ENCODE measurements at places on chromosomes 3 and 15.

GRCh38 chr3:124115279-124115678, 123.4 kb upstream of the ROPN1 start:
- peak; percentile 10 for DNase-seq

GRCh38 chr3:149579838-149580542, 77.8 kb downstream of the WWTR1 start:
- no peak for DNase-seq

GRCh38 chr3:117837391-117837790, 1127.8 kb downstream of the TUSC7 start:
- DNase-seq, result no peak

- no peak for DNase-seq
Observed at GRCh38 chr3:66642019-66642418, 141.2 kb upstream of the LRIG1 start.

- DNase-seq, result no peak
Observed at GRCh38 chr3:166900866-166901577, 479.1 kb downstream of the ZBBX start.

GRCh38 chr15:75809986-75810750, 33.1 kb upstream of the UBE2Q2 start:
- DNase-seq, result no peak

- no peak for DNase-seq
Observed at GRCh38 chr3:105513886-105514285, 147.2 kb downstream of the ALCAM start.

GRCh38 chr3:69357196-69357595, 28.7 kb downstream of the FRMD4B start:
- DNase-seq, result no peak

GRCh38 chr3:184821034-184821433, 9.1 kb downstream of the VPS8 start:
- DNase-seq, result no peak

DNA sequence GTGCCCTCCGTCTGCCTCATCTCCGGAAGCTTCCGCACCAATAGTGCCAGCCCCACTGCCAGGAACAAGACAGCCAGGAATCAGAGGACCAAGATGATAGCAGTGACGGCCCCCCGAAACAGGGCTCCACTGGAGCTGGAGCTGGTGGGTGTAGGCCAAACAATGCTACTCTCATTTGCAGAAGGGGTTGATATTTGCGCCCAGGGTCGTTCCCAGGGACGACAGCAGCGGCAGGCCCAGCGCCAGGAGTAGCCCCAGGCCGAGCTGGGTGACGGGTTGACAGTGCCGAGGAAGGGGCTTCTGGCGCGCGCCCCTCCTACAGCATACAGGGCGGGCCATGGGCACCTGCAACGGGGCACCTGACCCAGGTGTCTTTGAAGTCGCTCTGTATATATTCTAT, 301.4 kb downstream of the CNTN6 start:
- DNase-seq, result no peak

- DNase-seq, result no peak
Observed at GRCh38 chr15:53844634-53845033, 85.2 kb upstream of the WDR72 start.

DNA sequence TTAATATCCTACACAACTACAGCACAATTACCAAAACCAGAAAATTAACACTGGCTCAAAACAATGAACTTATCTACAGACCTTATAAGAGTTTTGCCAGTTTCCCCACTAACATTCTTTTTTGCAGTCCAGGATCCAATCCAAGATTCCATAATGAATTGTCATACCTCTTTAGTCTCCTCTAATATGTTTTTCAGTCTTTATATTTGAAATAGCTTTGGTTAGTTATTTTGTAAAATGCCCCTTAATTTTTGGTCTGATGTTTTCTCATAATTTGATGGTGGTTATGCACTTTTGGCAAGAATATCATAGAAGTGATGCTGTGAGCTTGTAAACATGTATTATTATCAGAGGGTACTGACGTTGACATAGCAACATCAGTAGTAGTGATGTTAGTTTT, 124.3 kb downstream of the ISL2 start:
- no peak for DNase-seq
